ENCODE measurements at places on chromosomes 6 and 20.

GRCh38 chr6:27213544-27214125, 33.9 kb upstream of the PRSS16 start:
- peak; percentile 21 for DNase-seq

- no peak for DNase-seq
Observed at GRCh38 chr20:8306937-8307336, 174.9 kb downstream of the PLCB1 start.

DNA sequence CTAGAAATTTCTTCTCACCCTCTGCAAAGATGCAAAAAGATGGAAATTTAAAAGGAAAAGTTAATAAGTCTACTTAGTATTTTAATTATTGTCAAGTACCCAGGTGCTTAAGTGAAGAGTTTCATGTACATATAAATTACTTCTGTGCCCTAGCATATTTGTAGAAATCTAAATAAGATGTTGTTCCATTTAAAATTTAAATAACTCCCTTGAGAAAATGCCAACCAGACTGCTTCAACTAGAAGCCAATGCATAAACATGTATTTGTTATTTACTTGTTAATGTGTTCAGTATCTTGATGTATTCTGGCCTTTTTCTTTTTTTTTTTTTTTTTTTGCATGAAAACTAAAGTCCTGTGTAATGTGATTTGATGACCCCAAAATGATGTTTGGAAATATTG, 6.3 kb upstream of the TMEM244 start:
- no peak for DNase-seq

DNA sequence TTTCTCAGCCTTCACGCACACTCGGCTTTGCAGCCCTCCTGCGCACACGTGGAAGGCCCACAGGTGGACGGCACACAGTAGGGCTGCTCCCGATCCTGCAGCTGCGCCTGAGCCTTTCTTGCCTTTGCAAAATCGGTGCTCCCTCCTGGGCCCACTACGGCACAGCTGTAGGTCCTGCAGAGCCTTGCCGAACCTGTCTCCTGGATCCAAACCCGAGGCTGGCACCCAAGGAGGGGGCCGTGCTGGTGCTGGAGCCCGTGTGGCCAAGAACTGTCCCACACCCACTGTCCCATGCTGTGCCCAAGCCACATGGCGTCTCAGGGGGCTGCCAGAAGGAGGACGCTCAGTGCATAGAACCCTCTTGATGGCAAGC, 227.4 kb downstream of the TTLL2 start:
- DNase-seq, result no peak

DNA sequence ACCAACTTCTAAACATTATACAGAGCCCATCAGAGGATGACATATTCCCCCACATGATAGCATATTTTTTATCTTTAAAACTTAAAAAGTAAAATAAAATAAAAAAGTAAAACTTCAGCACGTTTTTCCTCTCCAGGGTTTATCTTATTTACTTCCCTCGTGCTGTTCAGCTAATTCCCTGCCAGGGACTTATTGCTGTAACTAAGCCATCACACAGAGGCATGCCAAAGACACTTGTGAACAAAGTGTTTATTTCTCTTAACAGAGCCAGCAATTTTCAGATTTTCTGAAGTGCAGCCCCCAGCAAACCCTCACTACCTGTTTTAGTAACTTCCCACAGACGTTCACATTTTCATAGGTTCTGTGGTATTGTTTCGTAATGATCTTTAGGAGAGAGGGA, 293.8 kb downstream of the ZNF217 start:
- no peak for DNase-seq

DNA sequence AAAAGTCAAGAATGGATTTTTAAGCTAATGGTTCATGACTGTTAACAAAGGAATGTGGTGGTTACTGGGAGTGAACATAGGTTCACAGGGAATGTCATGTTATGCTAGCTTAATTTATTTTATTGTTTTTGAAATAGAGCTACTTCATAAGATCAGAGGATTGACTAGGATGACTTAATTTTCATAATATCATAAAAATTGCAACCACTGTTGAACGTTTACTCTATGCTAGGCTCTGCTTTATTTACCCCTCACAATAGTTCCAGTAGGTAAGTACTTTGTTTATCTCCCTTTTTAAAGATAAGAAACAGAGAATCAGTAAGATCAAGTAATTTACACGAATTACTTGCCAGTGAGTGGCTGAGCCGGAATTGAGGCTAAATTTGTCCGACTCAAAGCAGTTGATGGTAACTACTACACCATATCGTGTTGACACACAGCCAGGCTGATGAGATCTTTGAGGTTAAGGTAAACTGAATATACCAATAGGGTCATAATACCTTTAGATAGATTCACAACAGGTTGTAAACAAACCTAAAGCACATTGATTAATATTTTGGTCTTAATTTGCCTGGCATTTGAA, 194.6 kb upstream of the CITED2 start:
- no peak for DNase-seq
